ENCODE measurements at places on chromosomes 6 and 20.
A peak's percentile ranks its signal among the peaks of the same experiment; 100 is the strongest.

GRCh38 chr6:56714982-56715456 is 72.3 kb upstream of the DST start:
- DNase-seq: peak; percentile 32

- no peak for DNase-seq
These were observed 147.8 kb downstream of the EDN3 start for GRCh38 chr20:59448196-59448595.

DNA sequence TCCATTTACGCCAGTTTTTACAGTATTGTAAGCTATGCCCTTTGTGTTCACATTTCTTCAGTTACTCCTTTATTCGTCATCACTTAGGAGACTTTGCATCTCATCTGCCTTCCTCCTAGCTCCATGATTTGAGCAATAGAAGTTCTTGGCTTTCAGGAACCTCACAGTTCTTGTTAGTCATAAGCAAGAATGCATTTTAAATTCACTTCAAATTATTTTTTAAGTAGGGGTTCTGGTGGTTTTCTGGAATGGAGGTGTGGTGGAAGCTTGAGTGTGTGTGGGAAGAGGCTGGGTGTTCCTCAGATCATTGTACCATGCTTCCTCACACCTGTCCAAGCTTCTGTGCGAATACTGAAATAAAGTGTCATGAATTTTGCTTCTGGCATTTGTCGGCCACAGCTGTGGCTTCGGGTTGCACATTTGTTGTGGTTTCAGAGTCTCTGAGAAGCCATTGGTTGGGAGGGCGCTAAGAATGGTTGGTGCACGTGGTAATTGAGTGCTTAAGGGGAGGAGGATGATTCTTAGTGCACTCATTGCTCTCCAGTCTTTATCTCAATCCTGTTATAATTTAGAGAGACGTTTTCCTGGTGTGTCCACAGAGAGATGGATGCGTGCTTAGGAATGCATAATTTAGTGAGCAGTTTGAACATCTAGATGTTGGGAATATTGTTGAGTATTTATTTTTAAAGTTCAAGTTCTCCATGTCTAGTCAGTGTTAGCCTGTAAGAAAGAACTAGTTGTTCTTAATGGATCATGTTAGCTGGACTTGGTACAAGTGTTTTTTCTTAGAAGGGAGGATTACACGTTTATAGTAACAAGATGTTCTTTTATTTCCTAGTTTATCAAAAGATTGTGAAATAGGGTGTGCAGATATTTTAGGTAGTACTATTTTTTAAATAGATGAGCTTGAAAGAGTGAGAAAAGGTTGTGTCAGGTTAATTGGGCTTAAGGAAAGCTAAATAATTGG is 31.9 kb downstream of the FOXO3 start:
- peak; percentile 64 for DNase-seq

DNA sequence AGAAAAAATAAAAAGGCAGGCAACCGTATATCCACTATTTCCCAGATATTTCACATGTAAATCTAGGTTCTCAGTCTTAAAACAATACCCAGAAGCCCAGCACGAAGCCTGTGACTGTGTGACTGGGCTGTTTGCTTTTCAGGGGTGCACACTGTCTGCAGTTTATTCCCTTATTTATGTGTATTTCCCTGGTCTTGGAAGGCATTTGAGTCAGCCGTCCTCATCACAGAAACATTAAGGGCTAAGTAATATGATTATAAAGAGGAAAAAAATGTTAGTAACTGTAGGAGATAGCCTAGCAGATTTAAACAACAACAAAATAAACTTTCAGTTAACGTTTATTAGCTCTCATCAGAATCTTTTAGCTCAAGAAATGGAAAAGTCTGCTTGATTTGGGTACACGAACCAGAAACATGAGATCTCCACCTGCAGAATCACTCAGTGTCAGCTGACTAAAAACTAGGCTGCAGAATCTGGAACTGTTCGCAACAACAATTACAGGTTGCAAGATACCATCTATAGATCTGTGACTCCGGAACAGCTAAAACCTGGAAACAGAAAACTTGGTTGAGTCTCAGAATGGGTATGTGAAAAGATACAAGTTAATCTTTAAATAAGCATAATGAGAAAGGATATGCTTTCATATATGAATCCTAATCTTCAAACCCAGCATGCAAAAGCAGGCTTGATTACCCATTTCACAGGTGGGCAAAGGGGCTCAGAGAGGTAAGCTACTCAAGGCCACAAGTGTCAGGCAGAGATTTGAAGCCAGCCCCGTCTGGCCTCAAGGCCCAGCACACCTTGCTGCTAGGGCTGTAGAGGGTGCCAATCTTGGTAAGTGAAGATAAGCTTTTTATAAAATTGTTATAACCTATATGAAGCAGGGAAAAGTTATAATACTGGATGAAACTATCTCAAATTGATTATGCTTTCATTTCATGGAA is 21.1 kb downstream of the GCLC start:
- no peak for DNase-seq

- DNase-seq: no peak
These were observed 58.1 kb downstream of the PSMG4 start for GRCh38 chr6:3316818-3317217.

DNA sequence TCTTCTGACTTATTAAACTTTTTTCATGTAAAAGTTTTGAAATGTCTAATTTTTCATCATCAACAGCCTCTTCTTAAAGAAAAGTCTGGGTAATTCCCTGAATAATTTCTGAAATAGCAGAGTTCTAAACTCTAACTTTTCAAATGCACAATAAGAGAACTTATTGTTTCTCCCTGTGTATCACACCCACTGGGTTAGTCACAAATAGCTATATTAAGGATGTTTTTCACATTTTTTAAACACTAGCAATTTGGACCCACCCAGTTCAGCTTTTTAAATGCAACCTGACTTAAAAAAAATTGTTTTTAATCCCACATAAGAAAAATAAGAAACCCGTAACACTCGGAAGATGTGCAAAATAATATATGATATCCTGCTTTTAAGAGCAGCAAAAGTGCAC is 61.4 kb upstream of the UTRN start:
- DNase-seq: no peak

GRCh38 chr6:142903812-142904211 is 41.2 kb downstream of the HIVEP2 start:
- no peak for DNase-seq

DNA sequence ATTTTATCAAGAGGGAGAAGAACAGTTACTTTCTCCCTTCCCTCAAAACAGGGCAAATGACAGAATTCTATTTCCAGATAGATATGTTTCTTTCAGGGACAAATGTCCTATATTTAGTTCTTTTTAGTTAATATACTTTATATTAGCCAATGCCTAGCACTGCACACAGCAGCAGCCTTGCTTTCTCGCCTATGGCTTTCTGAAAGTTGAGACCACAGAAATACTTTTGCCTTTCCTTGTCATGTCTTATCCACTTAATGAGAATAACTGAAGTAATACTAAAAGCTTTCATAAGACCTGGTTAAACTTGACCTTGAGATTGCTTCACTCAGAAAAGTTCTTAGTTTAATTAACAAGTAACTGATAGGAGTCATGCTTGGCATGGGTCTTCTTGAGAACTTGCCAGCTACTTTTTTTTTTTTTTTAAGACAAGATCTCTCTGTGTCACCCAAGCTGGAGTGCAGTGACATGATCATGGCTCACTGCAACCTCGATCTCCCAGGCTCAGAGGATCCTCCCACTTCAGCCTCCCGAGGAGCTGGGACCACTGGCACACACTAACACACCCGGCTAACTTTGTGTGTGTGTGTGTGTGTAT is 159.3 kb downstream of the CDKAL1 start:
- DNase-seq: no peak

DNA sequence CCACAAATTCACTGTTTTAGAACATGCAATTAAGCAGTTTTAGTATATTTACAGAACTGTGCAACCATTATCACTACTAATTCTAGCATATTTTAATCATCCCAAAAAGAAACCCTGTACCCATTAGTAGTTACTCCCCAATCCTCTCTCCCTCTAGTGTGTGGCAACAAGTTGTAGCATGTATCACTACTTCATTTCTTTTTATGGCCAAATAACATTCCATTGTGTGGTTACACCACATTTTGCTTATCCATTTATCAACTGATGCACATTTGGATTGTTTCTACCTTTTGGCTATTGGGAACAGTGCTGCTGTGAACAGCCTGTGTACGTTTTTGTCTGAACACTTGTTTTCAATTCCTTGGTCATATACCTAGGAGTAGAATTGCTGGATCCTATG is 31.5 kb upstream of the FKBP1A start:
- DNase-seq: no peak

Measured in trophoblast cell (in vitro differentiated cells and primary cell).